ENCODE measurements at places on chromosomes 3 and 15.

DNA sequence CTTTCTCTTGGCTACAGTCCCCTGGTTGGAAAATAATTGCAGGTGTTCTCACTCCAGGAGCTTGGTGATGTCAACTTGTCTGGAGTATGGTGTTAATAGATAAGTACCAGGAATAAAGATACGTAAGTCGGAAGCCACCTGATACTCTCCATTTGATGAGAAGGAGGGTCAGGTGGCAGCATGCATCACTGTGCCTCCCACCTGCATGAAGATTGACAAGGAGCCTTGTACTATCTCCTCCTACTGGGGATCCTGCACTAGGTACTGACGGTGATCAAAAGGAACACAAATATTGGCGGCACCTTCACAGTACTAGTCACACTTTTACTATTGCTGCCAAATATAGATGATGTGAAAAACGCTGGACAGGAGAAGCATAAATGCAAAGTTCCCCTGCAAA is 32.6 kb upstream of the GABRB3 start:
- no peak for DNase-seq

DNA sequence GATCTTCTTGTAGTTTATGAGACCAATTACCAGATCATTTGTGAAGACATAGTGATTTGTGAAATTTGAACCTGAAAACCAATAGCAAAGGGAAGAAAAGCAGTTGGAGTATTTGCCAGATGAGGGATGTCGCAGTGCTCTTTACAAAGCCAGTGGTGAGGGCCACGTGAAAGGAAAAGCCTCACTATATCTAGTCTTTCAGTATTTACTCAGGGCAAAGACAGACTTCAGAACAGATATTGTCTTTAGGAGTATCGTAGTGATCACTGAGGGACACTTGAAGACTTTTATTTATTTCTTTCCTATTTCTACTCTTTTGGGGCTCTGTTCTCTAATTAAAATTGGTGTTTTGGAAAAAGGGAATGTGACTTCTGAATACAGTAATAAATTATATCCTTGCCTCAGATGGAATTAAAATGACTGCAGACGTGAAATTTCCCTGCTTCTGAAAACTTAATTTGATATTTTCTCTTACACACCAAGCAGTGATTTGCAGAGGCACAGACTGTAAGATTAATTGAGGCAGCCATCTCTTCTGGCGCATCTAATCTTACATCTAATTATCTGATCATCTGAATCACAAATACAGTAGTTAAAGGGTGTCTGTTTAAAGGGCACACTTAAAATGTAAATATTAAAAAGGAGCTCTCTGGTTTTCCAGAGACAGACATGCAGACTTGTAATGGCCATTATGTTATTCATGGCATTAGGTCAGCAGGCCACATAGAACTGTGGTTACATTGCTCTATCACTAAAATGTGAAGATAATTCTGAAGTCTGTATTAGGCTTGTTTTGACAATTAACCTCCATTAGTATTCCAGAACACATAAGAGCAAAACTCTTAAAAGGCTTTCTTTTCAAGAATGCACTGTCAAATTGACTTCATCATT is 193.0 kb upstream of the GOLIM4 start:
- DNase-seq, result no peak

DNA sequence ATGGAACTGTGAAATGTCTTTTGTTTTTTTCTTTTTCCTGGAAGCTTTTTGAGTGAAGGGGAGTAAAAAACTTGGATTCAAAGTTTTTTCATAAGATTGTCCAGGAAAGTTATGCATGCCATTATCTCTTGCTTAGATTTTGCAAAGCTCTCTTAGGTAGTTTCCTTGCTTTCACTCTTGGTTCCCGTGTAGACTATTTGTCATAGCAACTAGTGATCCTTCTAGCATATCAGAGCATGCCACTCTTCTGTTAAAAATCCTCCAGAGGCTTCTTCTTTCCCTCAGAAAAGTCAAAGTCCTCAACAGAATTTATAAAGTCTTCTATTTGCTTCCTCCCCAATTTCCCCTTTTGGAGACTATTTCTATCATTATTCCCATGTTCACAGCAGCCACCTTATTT is 21.1 kb downstream of the GTF2E1 start:
- DNase-seq, result no peak

DNA sequence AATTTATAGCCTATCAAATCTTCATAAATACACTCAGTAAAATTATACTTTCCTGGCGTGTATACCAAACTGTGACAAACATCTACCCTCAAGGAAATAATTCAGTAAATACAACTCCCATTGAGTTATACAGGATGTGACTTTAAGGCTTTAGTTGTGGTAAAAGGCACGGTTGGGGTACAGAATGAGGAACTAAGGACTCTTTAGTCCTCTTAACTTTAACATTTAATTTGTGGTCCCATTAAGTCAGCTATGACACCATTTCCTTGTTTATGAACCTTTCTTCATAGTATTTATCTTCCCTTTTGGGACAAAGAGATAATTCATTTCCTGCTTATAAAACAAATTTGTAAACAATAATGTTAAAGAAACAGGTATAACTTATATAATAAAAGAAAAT is 30.2 kb downstream of the IFT80 start:
- DNase-seq, result no peak

DNA sequence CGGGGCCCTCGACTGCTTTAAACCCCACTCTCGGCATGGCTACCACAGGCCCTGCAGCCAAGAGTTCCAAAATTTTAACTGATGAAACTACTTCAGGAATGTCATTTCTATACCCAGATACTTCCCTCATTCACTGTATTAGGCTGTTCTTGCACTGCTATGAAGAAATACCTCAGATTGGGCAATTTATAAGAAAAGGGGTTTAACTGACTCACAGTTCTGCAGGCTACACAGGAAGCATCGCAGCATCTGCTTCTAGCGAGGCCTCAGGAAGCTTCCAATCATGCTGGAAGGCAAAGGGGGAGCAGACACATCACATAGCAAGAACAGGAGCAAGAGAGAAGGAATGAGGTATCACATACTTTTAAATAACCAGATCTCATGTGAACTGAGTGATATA is 21.6 kb upstream of the ALCAM start:
- DNase-seq, result no peak

DNA sequence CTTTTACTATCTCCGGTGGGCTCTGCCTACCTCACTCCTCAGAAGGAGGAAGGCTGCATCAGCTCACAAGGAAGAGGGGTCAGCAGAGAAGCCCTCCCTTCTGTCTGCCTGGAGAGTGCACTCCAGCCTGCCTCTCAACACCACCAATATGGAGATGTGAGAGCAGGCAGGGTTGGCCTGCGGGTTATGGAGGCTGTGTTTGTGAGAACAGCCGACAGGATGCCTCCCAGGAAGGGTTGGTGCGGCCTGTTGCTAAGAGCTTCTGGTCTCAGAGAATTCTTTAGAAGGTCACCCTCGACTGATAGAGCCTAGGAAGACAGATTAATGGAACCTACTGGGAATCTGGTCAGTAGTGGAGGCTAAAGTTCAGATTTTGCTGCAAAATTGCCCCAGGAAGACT is 326.1 kb downstream of the NTRK3 start:
- DNase-seq, result no peak

GRCh38 chr3:43307226-43307625 is 20.9 kb downstream of the SNRK start:
- DNase-seq, result no peak

GRCh38 chr15:62324382-62324781 is 159.3 kb upstream of the C2CD4B start:
- DNase-seq, result no peak

All from amniotic stem cell (primary cell).